ENCODE measurements at places on chromosomes 3 and 15.

DNA sequence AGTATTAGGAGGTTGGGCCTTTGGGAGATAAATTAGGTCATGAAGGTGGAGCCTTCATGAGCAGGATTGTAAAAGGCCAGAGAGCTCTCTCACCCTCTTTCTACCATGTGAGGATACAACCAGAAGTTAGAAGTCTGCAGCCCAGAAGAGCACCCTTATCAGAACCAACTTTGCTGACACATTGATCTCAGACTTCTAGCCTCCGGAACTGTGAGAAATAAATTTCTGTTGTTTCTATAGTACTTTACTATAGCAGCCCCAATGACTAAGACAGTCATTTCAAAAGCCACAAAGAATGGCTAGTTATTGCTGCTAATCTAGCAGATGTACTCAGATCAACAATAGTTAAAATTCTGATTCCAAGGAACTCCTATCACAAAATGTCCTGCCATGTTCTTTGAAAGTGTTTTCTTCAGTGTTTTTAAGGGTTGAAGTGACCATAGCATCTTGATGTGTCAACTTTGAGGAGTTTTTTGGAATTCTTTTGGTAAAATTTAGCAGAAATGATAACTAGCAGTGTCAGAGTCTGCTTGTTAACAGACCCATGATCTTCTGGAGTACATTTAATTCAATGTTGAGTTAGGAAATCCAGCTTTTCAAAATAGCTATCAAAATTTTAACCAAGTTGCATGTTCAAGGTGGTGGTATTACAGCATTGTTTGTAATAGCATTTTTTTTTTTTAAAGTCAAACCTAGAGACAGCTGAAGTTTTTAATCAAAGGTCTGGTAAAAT, 10.3 kb downstream of the DZIP3 start:
- no peak for DNase-seq

DNA sequence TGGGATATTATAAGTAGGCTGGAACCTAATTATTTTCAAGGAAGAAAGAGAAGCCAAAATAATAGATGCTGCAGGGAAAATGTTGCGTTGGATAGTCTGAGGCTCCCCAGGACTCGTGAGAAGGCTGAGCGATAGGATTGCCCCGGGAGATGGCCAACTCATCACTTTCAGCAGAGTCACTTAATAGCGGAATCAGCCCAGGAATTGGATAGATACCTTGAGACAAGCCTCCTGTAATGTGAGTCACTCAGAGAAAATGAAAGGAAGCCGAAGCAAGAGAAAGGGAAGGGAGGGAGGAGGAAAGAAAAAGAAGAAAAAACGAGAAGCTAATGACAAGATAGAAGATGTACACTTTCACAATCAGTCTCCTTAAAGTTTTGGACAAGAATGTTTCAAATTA, 94.3 kb downstream of the SQOR start:
- no peak for DNase-seq

GRCh38 chr15:34883633-34884032, 85.9 kb downstream of the AQR start:
- DNase-seq = no peak

- DNase-seq = no peak
Measured at GRCh38 chr15:93033434-93034045, 55.5 kb downstream of the RGMA start.

DNA sequence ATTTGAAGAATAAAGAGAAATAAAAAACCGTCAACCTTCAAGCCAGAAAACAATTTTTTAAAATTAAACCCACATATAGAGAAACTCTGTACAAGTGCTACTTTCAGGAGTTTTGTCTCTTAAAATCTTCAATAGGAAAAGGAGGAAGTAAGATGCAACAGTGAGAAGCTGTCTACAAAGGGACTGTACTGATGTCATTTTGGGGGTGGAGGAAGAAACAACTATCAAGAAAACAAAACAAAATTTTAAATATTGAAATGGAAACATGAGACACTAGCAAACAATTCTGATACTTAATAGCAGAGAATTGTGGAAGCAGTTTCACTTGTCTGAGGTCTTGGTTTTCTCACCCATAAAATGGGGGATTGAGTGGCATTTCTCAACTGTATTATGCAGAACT, 84.4 kb downstream of the SLMAP start:
- DNase-seq = no peak

DNA sequence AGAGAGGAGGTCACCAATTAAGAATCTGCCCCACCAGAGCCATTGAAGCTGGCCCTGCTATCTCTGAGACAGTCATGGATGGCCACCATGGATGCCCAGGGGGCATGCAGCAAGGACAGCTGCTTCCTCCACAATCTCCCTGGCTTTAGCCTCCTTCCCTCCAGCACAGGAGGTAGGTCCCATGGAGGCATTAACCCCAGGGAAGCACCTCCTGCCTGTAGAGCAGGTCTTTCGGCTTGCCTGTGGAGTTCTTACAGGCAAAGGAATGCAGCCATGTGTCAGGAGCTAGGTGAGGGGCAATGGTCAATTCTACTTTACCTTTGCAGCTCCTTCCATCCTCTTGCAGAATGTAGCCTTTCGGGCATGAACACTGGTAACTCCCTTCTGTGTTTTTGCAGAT, 93.8 kb downstream of the DUT start:
- no peak for DNase-seq

- peak; percentile 91 for DNase-seq
Measured at GRCh38 chr3:194592798-194593752, 40.1 kb downstream of the TMEM44 start.

DNA sequence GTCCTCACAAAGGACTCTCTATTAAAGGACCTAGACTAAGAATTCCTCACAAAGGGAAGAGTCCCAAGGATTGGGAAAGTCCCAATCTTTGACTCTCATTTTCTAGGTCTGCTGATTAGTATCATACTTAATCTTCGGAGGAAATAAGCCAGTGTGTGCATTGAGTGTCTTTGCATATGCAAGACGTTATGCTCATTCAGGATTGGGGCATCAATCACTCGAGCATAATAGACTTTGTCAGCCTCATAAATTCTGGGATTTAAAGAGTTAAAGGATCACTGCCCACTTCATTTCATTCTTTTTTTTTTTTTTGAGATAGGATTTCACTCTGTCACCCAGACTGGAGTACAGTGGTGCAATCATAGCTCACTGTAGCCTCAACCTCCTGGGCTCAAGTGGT, 154.3 kb downstream of the RBPMS2 start:
- DNase-seq = no peak

DNA sequence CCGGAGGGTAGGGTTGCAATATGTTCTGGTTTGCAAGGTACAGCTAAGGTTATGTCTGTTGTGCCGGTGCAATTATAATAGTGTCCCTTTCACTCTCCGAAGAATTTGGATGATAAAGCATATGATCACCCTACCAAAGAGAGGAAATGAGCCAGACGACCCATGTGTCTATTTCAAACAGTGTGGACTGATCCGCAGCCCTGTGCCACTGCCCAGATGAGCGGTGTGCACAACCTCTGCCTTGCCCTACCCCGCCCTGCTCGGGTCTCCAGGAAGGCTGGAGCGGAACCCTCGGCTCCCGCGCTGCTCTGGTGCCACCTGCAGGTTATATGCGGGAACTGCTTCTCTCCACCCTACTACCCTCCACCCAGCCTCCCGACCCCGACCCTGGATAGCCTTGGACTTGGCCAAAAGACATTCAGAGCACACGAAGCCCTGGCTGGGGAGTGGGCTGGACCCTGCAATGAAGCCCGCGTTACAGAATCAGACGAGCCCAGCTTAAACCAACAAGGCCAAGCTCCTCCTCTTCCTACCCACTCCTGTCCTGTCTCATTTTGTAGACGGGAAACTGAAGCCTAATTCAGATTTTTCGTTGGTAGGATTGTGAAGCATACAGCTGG, 68.4 kb upstream of the CHRNB4 start:
- peak; percentile 73 for DNase-seq

- no peak for DNase-seq
Measured at GRCh38 chr15:52185151-52185561, 6.0 kb downstream of the GNB5 start.

DNA sequence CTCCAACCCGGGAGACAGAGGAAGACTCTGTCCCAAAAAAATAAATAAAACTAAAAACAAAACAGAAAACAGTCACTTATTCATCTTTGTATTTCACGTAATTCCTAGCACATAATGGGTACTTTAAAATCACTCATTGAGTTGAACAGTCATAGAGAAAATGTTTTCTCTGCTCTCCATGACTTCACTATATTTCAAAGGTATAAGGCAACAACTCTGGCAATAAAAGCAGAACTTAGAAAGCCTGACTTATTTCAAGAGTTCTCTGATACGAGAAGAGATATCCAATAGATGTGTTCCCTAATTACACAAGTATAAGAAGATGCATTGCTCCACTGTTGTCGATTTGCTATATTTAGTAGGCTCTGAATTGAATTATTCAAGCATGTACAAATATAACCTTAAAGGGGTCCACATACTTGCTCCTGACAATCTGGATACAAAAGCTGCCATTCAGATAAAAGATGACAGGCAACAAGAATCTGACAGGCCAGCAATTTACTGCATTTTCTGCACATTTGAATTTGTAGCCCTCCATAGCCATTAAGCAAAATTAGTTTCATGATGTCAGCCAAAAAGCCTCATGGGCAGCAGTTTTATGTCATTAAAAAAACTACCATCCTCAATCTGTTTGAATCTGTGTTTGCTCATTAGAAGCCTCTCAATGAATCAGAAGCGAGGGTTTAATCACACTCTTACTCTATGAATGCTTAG, 47.9 kb downstream of the PEAK1 start:
- DNase-seq = no peak

- no peak for DNase-seq
Measured at GRCh38 chr3:57805266-57805665, 49.2 kb downstream of the SLMAP start.

DNA sequence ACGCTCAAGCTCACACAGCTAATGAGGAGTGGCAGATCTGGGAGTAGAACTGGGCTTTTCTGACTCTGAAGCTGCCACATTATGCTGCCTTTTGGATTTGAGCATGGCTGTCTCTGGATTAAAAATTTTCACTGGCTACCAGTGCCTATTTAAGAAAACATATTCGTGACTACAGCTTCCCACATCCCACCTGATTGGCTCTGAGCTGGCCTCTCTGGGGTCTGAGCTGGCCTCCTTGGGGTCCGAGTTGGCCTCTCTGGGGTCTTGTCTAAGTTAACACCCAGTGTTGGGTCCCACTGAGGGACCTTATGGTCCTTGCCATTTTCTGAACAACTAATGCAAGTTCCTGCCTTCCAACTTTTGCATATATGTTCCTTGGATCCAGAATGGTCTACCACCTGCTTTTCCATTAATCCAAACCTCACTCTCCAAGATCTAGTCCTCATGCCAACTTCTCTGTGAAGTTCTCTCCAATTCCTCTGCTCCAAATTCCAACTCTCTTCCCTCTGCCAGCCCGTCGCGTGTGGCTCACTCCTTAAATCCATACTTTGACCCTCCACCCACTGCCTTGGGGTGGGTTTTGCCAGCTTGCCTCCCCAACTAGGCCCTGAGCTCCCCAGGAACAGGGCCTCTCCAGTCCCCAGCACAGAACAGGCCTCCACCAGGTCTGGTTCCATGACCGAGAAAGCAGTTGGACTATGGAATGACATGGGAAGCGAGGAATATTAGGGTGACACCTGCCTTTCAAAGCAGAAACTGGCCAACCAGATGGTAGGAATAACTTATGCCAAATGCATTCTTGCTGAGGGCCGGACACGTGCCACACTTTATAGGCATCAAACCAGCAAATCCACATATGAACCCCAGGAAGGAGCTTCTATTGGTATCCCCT, 42.5 kb downstream of the ATP2B2 start:
- DNase-seq = no peak

- DNase-seq = no peak
Measured at GRCh38 chr3:144963810-144964209, 992.2 kb downstream of the DIPK2A start.

DNA sequence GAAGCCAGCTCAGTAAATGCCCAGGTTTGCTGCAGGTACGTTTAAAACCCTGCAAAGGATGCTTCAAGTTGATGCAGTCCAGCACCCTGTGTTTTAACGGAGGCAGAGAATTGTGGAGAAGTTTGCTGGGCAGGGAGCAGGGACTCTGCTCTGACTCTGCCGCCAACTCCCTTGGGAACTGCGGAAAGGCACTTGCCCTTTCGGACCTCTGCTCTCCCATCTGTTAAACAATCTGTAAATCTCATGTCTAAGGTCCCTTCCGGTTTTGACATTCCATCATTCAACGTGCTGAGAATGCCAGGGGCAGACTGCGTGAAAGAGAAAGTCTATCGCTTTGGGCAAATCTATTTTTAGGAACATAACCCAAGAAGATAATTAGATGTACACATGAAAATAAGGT, 184.5 kb downstream of the OPA1 start:
- no peak for DNase-seq

DNA sequence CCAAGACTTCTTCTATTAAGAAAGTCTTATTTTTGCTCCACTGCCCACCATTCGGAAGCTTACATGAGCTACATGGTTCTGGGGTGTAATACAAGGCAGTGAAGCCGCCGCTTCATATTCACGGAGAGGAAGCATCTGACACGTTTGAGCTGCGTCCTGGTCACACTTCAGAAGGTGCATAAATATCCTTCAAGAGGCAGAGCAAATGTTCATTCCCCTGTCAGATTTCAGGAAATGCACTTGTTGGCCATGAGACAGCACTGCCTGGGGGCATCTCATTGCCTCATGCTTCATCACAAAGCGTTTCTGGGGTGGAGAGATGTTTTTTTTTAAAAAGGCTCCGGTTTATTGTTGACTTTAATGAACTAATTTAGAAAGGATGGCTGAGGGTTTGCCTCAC, 119.9 kb downstream of the CADPS start:
- no peak for DNase-seq

- DNase-seq = no peak
Measured at GRCh38 chr3:127923611-127924010, 8.6 kb downstream of the KBTBD12 start.

GRCh38 chr3:31981206-31982181, at the start of the genes OSBPL10 and ZNF860:
Gene OSBPL10 (minus strand): TSS chr3:31981262. CDS start chr3:31981179, 83 bp downstream.
Gene ZNF860 (plus strand): TSS chr3:31981750. CDS start chr3:31989080, 7,330 bp downstream.
- peak; percentile 92 for DNase-seq

- DNase-seq = no peak
Measured at GRCh38 chr15:97706059-97706458, 254.4 kb upstream of the ARRDC4 start.

DNA sequence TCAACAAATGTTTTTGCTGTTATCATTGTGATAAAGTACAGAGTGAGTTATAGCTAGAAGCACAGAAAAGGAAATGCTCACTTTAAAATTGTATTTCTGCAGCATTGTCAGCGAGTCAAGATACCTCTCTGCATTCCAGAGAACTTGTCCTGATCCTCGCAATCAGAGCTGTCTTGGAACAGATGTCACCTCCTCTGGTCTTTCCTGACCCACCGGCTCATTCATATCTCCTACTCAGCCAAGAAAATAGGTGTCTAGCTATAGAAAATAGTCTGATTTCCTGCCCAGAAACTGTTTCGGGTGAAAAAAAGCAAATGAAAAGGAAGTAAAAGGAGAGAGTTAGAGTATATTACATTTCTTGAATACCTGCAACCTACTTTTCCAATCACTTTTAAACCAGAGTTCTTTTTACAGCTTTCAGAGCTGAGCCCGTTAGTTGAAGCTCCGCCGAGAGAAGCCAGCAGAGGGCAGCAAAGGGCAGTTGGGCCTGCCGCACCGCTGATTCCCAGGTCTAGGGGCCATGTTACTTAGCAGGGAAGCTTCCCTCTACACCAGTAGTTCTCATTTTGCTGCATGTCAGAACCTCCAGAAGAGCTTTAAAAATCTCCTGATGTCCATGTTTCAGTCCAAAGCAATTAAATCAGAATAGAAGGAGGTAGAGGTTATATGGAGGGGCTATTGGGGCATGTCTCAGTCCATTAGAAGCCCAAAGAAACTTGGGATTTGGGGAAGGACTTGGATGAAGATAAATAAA, 185.7 kb upstream of the THRB start:
- DNase-seq = peak; percentile 40

GRCh38 chr15:65132878-65133547, 595 bp downstream of the PDCD7 start:
- peak; percentile 39 for DNase-seq

GRCh38 chr15:50051811-50052419, 67.1 kb downstream of the ATP8B4 start:
- DNase-seq = peak; percentile 52
